ENCODE measurements at places on chromosomes 5 and 9.

- DNase-seq = no peak
Observed at GRCh38 chr9:87256973-87257372, 240.7 kb upstream of the DAPK1 start.

GRCh38 chr5:33576726-33577590 is 136.2 kb downstream of the TARS1 start:
- no peak for DNase-seq

DNA sequence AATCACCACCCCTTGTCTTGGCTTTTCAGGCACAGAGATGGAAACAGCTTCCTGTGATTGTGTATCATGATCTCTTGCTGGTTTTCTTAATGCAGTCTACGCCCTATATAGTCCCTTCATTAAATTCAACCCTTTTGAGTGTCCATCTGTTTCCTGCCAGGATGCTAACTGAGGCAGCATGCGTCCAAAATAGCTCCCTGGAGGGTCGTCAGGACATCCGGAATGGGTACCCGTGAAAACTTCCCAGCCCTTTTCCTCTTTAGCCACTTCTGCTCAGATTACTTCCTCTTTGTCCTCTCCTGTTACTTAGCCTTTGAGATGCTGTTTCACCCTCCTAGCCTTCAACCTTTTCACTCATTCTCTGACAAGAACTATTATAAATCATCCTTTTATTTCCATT is 79.8 kb upstream of the KLF9 start:
- no peak for DNase-seq

DNA sequence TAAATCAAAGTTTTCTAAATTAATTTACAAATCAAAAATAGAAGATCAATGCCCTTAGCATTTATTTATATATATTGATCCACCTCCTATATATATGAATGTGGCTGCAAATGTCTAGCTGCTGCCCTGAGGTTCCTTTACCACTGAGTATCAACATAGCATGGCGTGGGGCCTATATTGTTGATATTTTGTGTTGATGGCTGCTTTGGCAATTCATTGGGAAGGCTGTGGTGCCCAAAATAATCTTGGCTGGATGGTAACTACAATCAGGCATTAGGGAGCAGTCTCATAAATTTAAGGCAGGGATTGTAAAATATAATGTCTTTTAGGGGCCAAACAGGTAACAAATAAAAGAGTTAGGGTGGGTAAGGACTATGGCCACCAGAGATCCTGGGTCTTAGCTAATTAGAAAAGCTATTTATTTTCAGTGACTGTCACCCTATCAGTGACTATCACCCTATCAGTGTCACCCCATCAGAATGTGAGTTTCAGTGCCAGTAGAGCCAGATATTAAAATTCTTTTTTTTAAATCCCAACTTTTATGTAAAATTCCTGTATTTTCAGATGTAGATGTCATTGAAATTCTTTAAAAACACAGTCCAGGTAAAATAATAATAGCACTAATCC is 190.7 kb upstream of the PCSK5 start:
- no peak for DNase-seq

DNA sequence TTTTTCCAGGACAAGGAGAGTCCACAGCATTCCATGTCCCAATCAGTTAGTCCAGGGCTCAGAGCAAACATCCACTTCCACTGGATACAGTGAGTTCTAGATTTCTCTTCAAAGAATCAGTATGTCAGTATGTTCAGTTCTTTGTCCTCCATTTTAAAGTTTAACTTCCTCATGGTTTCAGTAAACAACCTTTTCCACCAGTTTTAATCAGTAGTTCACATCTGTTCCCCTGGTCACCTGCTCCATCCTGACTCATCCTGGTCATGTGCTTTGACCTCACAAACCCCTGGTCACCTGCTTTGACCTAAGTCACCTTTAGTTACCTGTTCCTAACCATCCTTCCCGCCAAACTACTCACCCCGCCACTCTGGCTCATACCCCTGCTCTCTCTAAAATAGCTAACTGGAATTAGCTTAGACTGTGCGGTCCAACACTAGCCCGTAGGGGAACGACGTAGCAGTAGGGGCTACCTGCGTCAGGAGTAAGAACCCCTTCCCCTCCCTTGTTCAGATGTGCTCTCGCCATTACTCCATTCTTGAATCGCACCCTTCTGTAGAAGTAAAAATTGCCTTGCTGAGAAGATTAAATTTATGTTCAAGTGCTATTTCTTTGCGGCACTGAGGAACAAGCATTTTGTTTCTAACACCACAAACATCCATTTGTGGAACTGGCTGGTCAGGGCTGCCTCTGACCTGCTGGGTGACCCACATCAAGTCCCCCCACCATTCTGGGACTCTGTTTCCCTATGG is 5.5 kb downstream of the ENG start:
- no peak for DNase-seq

DNA sequence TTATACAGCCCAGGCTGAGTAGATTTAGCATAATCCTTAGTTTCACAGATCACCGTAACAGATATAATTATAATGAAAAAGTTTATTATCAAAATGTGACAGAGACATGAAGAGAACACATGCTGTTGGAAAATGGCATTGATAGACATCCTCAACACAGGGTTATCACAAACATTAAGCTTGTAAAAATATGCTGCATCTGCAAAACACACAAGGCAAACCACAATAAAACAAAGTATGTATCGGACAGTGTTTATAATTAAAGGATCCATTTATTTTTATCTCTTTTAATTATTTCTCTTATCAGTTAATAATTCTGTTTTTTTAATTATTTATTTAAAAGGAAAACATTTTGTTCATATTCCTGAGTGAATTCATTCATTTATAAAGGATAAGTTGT is 829.9 kb upstream of the CDH9 start:
- DNase-seq = no peak

DNA sequence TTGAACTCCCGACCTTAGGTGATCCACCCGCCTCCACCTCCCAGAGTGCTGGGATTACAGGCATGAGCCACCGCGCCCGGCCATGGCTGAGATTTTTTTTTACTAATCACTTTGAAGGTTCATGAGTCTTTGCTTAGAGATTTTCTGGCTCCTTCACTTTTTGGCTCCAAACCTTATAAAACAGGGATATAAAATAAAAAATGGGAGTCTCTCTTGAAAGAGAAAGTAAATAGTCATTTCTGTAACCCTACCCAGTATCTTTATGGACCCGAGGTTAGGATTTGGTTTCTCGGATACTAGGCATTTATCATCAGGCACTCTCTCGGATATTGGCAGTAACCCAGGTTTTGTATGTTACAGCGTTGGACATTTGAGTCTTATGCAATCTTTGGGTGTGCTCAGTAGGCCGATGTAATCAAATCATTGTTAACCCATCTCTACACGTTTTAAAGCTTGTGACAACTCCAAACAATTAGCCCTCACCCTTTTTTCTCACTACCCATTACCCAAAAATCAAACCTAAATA is 25.3 kb downstream of the STXBP1 start:
- DNase-seq = no peak

GRCh38 chr5:129481161-129481560 is 21.1 kb downstream of the ADAMTS19 start:
- no peak for DNase-seq

DNA sequence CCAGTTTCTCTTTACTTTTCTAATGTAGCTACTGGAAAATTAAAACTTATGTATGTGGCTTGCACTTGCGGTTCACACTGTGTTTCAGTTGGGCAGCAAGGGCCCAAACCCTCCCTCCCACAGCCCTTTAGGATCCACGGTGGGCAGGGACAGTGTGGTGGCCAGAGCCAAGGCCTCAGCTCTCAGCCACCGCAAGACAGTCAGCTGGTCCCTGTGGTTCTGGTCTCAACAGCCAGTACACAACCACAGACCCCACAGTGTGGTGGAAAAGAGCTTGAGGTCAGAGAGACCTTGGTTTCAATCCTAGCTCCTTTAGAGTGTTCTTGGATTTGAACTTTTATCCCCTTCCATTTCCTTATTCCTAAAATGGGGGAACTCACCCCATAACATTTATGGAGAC is 153.0 kb upstream of the SMIM23 start:
- no peak for DNase-seq

DNA sequence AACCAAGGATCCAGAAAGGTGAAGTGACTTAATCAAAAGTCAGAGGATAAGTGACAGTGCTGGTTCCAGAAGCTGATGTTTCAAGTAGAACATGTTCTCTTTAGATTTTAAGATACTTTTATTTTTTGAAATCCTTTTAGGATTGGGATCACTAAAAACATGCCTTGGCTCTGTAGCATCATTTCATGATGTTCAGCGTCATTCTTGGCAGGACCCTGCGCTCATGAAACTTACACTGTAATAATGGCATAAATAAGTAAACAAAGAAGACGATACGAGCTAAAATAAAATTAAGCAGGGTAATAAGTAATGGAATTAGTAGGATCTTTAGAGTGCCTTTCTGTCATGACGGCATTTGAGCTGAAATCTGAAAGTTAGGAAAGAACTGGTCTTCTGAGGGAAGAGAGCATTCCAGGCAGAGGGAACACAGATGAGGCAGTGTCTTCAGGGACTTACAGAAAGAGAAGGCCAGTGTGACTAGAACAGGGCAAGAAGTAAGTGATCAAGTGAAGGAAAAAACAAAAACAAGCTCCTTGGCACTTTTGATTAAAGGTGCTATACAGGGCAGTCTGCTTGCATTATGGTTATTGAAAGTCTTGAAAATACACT is 19.9 kb downstream of the CTNNA1 start:
- DNase-seq = no peak

- DNase-seq = no peak
Observed at GRCh38 chr5:135051399-135051798, 17.4 kb upstream of the PITX1 start.

- DNase-seq = no peak
Observed at GRCh38 chr5:67677422-67677970, 480.9 kb upstream of the CD180 start.

GRCh38 chr9:19154135-19154612 is 26.9 kb upstream of the PLIN2 start:
- peak; percentile 77 for DNase-seq

All from suprapubic skin (tissue), 4 donors.